H1 (cell line): ENCODE measurements at places on chromosomes 16 and 17. TPM values are rescaled to one million over a fixed set of nuclear protein-coding genes. Genes with fewer than 3 reads are reported as not detected.

The CCNF gene
- 54.3 and 55.9 TPM in 2 replicates for total RNA-seq

DNA sequence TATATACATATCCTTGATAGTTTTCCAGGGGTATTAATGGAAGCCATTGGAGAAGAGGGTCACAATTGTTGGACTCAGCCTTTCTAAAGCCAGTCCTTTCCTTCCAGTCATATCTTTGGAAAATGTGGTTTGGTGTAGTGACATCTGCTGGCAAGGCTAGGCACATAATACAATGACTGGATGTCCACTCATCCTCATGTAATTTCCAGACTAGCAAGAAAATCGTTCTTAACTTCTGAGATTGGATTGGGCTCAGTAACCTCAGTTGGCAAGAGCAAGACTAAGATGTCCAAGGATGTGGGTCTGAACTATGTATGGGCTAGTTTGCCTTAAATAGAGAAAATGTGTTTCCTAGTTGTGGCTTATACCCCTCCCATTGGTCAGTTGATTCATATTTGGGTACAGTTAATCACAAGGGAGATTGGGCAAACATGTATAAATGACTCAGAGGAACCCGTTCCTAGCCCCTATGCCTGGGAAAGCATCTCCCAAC is 8.7 kb upstream of the KAT7 start:
- DNase-seq = no peak

The SLC4A1 gene
- total RNA-seq = 0.08 TPM in 1 of 2 replicates, not detected in the other

The RNF222 gene
- total RNA-seq = not detected in 2 replicates

DNA sequence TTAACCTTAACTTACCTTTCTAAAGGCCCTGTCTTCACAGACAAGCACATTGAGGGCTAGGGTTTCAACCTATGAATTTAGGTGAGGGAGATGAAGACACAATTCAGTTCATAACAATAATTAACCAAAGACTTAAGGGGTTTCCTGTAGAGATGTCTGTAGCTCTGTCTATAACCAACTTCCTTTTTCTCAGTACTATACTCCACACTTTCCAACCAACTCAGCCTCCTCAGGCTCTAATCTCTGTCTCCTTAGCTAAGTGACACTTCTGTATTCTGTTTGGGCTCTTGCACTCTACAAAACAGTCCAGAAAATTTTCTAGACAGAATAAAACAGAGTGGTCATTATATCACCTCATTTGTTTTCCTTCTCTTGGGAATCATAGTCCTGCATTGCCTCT is 25.8 kb downstream of the CAPNS2 start:
- no peak for DNase-seq

DNA sequence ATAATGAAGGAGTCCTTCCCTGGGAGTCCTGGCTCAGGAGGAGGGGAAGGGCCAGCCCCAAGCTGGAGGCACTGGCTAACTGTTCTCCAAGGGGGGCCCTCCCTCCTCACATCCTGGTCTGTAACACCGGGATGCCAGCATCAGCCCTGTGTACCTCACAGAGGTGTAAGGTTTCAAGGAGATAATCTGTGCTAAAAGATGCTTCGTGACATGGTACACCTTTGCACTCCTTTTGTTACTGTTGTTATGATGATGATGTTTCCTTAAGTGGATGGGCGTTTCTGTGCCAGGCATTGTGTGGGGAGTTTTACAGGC is 236.7 kb upstream of the TNRC6C start:
- no peak for DNase-seq

GRCh38 chr17:12727881-12728280 is 61.4 kb upstream of the ARHGAP44 start:
- no peak for DNase-seq

GRCh38 chr17:4939546-4939795 is 375 bp downstream of the SLC25A11 start:
- no peak for DNase-seq

The CD19 gene
- total RNA-seq = 0.21 and 0.65 TPM in 2 replicates

The PYDC1 gene
- 3.0 and 3.5 TPM in 2 replicates for total RNA-seq

GRCh38 chr17:57158795-57159194 is 73.7 kb downstream of the AKAP1 start:
- no peak for DNase-seq

DNA sequence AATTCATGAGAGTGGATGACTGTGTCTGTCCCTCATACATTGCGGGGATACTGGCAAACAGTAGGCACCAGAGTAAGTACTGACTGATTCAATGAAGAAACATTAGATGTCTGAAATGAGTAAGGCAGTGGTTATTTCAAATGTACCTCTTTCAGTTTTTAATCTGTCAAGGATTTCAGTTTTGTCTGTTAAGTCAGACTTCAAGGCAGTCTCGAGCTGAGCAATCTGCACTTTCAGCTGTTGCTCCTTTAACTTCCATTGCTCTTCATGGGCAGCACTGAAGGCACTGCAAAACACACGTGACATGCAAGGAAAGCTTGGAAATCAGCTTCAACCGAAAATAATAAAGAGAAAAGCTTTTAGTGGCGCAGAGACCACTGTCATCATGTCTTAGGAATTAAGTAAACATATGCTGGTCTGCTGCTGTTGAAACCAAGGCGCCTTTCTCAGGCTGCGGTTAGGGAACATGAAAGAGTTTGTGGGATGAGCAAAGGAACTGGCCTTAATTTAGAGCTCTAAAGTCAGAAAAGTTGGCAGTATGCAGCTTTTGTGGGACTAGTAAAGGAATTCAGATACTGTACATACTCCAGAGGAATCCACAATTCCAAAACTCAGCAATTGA is 38.8 kb downstream of the RPGRIP1L start:
- DNase-seq = no peak

The CCDC92B gene
- 11.9 and 12.1 TPM in 2 replicates for total RNA-seq

The FOXN1 gene
- total RNA-seq = not detected in 2 replicates

- DNase-seq = no peak
Observed at GRCh38 chr17:42059815-42060214, 9.4 kb upstream of the C17orf113 start.

DNA sequence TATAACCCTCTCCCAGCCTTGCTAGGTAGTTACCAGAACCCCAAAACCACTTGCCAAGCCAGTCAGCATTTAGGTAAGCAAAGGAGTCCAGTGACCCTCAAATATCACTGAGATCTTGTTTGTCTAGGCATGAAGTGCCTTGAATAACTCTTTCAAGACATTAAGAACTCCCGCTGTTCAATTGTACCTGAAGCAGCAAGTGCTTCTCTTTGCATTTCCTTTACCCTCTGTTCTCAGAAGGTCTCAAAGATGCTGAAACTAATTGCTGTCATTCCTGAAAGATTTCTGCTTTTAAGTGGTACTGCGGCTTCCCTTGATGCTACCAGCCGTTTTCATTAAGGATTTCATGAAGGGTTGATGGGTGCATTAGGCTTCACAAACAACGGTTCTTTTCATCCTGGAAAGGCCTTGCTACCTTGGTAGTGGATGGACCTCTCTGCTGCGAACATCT is 142.7 kb downstream of the PITPNC1 start:
- no peak for DNase-seq

The UTS2R gene
- total RNA-seq = 0.63 TPM in 1 of 2 replicates, not detected in the other

The CCL4L2 gene
- total RNA-seq = not detected in 2 replicates

DNA sequence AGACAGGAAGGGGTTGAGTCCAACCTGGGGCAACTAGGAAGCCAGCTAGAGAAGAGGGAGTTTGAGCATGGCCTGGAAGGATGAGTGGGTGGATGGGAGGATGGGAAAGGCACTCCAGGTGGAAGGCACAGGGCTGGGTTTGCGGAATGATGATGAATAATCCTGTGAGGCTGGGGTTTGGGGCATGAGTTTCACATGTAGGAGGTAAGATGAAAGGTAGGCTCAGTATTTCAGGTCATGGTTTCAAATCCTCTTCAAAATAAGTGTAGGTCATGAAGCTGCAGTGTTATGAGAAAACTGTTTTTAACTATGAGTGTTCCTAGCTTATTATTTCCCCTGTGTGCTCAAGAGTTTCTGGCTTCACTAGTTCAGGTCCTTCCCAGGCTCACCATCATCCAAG is 130.3 kb downstream of the SKAP1 start:
- no peak for DNase-seq

DNA sequence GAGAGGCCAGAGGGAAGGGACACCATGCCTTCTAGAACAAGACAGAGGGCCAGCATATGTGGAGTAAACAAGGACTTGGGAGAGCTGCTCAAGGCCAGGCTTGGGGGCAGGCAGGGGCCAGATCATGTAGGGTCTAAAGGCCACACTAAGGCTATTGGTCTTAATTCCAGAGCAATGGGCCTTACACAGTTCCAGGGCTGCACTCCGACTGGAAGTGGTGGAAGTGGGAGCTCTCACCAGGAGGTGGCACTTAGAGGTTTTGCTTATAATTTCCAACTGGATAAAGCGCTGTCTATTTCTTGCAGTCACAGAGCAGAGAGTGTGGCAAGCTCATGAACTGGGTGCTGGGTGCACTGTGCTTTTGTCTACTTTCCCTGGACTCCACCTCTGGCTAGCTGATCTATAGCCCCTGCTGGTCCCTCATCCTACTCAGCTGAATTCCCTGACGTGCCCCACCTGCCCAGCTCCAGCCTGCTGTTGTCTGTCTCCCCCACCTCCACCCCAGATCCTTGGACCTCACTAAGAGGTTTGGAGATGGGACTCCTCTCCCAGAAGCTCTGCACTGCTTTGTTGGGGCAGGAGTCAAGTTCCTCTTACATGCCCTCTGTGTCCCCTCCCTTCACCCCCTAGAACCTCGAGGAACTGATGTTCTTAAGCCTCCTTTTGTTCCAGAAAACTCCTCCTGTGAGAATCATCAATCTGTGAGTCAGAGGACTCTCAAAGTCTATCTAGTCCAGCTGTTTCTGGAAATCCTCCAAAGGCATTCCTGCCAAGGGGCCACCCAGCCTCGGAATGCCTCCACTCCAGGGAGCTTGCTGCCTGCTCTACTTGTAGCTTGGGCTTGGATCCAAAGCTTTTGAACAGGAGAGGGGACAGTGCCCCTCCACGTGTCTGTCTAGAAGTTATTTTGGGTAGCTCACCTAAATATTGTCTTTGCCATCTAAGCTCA is 48.1 kb upstream of the KSR1 start:
- DNase-seq = no peak

GRCh38 chr16:83248735-83249463 is 558.9 kb upstream of the HSBP1 start:
- no peak for DNase-seq

- no peak for DNase-seq
Observed at GRCh38 chr16:4179020-4179419, 62.8 kb upstream of the ADCY9 start.

The NAGS gene
- total RNA-seq = 5.1 TPM in 2 replicates

DNA sequence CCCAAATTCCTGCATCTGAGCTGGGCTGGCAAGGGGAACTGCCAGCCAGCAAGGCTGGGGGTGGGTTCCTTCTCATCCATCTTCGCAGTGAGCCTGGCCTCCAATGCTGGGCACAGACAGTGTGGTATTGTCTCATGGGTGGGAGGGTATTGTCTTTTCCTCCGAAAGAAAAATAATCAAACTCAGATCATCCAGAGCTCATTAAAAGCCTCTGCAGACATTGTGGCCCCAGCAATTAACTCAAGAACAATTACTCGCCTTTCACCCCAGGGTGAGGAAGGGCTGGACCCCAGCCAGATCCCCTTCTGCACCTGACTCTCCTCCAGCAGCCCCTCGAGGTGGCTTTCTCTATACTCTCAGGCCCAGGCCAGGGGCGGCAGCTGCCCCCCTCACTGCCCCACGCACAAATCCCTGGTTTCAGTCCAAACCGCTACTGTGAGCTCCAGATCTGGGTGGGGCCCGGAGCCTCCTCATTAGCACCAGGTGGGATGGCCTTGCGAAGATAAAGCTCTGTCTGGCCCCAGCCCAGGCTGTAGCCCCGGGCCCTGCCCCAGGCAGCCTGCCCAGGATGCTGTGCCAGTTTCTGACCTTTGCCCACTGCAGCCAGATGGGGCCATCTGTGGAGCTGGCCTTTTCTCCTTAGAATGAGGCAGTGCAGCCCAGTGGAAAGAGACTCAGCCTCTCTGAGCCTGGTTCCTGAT is 2.3 kb upstream of the KRT15 start:
- DNase-seq = no peak

The ANKRD40CL gene
- total RNA-seq = not detected in 2 replicates

The ADGRG3 gene
- 0.15 and 0.28 TPM in 2 replicates for total RNA-seq

DNA sequence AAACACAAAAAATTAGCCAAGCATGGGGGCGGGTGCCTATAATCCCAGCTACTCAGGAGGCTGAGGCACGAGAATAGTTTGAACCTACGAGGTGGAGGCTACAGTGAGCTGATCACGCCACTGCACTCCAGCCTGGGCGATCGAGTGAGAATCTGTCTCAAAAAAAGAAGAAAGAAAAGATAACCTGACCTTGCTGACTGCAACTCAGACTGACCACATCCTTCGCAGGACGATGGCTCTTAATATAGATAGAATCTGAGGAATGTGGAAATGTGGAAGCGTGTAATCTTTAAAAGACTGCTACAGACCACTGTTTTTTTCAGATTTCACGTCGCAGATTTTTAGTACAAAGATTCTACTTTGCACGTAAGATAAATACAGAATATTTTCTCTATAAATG is 37.8 kb downstream of the KLHDC4 start:
- no peak for DNase-seq
